ENCODE measurements at places on chromosomes 1 and 21. TPM values are rescaled to one million over a fixed set of nuclear protein-coding genes. Genes with fewer than 3 reads are reported as not detected.

The SNRPE gene
- 272 TPM for total RNA-seq

The CD1E gene
- not detected for total RNA-seq

The CHIA gene
- not detected for total RNA-seq

The MCOLN3 gene
- 2.1 TPM for total RNA-seq

The MLLT11 gene
- total RNA-seq: 43.2 TPM

The NOS1AP gene
- total RNA-seq: 0.76 TPM

The PDC gene
- not detected for total RNA-seq

The LRRC71 gene
- total RNA-seq: not detected

The HSD3B2 gene
- not detected for total RNA-seq

The AQP10 gene
- not detected for total RNA-seq

The WLS gene
- 47.3 TPM for total RNA-seq

The PRR9 gene
- not detected for total RNA-seq

The ZNF670 gene
- 5.4 TPM for total RNA-seq

The SMCP gene
- total RNA-seq: not detected

The SPATA1 gene
- total RNA-seq: not detected

The INSRR gene
- total RNA-seq: not detected

The FNBP1L gene
- total RNA-seq: 18.7 TPM

The DDR2 gene
- total RNA-seq: 21.9 TPM

The NDUFS2 gene
- 111 TPM for total RNA-seq

Measured in M059J (cell line).